CD4-positive, alpha-beta memory T cell (primary cell): ENCODE measurements at places on chromosomes 13 and 19. TPM values are rescaled to one million over a fixed set of nuclear protein-coding genes. Genes with fewer than 3 reads are reported as not detected.

GRCh38 chr13:90185734-90186133 lies 1161.8 kb upstream of the MIR17HG start:
- DNase-seq = no peak

DNA sequence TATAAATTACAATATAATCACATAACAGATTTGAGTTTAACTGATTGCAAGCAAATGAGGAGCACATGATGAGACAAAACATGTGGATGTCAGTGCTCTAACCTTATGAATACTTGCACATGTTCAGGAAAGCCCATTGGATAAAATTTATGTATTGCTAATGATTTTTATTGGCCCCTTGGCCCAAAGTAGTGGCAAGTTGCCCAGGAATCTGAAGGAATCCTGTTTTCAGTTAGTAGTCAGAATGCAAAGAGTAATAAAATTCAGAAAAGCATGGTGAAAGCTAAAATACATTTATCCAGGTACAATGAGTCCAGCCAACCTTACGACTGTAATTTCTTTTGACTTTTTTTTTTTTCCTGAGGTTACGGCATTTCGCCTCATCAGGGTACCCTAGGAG lies 1539.4 kb downstream of the EFNB2 start:
- no peak for DNase-seq

GRCh38 chr19:18292462-18292809 lies 11.0 kb upstream of the JUND start:
- DNase-seq = peak; percentile 39

DNA sequence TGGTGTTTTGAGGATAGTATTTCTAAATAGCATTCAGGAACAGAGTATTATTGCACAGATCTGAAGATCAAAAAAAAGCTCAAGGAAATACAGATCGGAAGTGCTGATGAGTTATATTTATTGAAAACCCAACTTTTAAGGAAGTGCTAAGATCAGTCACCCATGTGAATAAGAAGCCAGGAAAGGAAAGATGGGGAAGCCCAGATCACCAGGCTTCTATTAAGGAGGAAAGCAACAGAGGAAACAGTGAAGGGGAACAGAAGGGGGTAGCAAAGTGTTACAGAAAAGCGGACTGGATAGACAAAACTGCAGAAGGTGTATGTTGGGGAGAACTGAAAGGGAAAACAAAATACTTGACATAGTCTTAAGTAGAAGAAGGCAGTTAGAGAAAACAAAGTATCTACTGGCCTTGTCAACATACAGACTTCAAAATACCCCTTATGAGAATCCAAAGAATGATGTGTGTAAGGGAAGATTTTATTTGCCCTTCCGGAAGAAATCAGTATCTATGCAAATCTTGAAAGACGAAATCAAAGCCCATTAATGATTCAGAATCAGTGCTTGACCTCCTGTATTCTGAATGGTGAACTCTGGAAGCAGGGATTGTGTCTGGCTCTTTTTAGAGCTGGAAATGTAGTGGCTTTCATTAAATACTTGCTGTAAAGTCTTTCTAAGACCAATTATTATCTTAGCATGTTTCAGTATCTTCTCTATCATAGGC lies 12.1 kb downstream of the UFM1 start:
- DNase-seq = no peak

DNA sequence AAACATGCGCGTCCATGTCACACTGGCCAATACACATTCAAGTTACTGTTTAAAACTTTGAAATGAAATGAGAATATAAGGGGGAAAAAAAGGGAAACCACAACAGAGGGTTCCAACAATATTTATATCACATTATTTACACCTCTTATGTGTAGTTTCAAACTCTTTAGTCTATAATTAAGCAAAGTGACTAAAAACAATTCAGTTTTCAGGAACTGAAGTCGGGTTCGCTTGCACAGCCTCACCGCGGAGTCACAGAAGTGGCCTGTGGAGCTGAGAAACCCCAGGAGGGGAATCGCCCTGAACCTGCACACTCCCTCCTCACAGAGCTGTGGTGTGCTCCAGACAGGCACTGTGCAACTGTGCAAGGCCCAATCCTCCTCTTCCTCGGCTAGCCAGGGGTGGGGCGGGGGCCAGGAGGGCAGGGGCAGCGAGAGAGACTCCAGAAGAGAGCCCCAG lies 75.9 kb downstream of the STK24 start:
- DNase-seq = no peak

- no peak for DNase-seq
These were observed 771.3 kb upstream of the ARGLU1 start for GRCh38 chr13:107339209-107339608.

DNA sequence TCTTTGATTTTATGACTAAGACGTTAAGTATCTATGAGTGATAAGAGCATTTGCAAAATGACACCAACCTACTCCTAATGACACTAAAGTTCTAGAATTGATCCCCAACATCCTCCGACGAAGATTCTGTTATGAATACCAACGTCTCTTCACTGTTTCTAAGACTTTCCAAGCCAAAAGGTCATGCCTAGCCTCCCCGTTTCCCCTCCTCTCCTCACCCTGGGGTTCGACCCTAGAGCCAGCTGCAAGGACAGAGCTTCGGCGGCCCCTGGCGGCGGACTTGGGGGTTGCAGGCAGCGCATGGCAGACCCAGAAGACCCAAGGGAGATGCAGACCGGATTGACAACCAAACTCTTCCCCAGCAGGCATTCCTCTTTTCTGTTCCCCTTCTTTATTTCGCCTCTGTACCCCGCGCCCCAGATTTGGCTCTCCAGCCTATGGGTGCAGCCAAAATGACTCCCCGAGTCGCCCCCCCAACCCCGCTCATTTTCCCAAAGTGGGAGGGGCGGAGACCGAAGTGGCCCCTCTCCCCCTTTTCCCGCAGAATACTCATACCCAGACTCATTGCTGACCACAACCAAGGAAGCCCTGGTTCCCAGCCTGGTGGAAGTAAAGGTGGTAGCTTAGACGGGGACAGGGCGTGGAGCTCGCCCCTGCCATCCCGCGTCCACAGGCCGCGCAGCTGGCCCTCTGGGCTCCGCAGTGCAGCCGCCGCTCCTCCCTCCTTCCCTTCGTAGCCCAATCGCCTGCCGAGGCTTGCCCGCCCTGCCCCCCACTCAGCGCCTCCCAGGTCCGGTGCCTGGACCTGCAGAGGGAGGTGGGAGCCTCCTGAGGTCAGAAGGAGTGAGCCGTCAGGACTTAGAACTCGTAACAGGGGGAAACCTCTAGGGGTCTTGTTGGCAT lies 4.1 kb upstream of the EML2 start:
- peak; percentile 87 for DNase-seq

- no peak for DNase-seq
These were observed 31.1 kb downstream of the NFIC start for GRCh38 chr19:3397266-3398022.

- no peak for DNase-seq
These were observed 21.8 kb downstream of the CCNA1 start for GRCh38 chr13:36454121-36454520.

DNA sequence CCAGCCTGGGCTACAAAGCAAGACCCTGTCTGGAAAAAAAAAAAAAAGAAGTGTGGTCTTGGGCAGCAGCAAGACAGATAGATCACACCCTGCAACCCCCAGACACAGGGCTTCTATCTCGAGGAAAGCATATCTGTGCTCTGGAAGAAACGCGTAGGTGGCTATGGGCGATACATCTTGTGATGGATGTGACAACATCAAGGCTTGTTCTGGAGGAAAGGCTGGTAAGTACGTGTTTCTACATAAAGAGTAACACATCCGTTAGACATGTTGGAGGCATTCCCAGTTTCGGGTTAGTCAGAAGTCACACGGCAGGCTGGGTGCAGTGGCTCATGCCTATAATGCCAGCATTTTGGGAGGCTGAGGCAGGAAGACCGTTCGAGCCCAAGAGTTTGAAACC lies 6.6 kb upstream of the DHDH start:
- DNase-seq = peak; percentile 9

DNA sequence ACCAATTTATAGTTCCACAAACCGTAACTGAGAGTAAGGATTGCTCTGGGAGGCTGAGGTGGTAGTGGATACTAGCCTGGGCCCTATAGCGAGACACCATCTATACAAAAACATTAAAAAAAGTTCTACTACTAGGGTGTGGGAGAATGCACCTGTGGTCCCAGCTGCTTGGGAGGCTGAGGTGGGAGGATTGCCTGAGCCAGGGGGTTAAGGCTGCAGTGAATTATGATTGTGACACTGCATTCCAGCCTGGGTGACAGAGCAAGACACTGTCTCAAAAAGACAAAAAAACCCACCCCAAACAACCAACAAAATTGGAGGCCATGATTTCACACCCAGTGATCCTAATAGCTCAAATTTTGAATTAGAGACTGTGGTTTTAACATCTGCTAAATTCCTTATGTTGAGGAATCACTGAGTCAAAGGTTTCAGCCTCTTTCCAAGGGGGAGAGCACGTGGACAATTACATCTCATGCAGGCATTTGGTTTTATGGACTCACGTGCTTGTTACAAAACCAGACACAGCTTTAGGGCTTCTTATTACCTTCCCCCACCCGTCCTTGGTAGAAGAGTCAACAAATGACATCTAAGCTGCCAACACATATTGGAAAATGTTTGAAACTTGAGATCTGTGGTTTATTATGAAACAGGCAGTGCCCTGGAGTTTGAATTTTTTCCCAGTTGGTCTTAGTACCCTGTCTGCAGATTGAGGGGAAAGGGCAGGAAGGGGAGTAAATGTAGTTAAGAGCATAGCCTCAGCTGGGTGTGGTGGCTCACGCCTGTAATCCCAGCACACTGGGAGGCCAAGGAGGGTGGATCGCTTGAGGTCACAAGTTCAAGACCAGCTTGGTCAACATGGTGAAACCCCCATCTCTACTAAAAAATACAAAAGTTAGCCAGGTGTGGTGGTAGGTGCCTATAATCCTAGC lies 18.5 kb downstream of the CYP2A6 start:
- no peak for DNase-seq

DNA sequence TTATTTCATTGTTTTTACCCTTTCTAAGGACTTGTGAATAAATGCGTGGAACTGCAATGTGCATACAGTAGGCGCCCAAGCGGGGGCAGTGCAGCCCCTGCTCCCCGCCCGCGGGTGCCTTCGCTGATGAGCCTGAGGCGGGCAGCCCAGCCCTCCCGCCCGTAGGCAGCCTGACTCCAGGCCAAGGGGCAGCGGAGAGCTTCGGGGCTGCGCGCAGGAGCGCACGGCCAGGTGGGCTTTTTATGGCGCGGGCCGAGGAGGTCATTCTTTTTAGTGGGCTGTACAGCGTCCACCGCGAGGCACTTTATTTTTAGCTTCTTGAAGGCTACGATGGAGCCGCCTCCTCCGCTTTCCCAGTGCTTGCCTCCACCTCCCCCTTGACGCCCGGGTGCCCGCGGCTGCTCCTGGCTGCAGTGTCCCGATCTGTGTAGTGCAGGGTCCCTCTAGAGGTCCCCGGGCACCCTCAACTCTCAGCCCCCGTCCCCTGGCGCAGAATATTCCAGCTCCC lies 60.5 kb downstream of the CCNE1 start:
- DNase-seq = peak; percentile 4

GRCh38 chr13:67416047-67416925 lies 186.2 kb upstream of the PCDH9 start:
- DNase-seq = no peak

DNA sequence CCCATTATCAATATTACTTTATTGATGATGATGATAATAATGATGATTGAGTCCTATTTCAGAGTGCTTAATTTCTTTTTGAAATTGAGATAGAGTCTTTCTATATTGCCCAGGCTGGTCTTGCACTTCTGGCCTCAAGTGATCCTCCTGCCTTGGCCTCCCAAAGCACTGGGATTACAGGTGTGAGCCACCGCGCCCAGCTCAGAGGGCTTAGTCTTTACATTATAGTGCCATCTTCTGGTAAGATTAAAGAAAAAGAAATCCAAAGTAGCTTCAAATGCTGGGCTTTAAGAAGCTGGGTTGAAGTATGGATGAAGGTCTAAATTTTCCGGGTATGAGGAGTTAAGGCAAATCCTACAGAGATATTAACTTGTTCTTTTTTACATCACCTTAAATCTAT lies 3.4 kb upstream of the ZNF333 start:
- peak; percentile 28 for DNase-seq

DNA sequence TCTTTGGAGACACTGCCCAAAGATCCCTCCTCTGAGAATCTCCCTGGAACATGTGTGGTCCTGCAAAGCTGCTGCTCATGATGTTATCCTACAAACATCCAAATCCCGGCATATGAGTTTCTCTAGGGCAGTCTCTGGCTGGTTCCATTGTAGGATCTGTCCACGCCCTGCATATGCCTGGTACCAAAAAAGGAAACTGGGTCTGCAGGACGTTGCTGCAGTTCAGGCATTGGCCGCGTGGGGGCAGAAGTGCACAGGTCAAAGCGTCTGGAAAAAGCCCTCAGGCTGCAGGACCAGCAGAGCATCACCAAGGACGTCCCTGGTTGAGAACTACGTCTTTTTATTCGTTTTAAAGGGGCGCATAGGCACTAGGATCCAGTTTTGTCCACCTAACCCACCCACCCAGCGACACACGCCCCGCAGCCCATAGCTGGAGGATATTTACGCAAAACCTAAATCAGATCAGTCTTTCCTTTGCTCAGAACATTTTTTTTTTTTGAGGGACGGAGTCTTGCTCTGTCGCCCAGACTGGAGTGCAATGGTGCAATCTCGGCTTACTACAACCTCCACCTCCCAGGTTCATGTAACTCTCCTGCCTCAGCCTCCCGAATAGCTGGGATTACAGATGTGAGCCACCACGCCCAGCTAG lies 12.9 kb upstream of the ZNF564 start:
- DNase-seq = peak; percentile 84

DNA sequence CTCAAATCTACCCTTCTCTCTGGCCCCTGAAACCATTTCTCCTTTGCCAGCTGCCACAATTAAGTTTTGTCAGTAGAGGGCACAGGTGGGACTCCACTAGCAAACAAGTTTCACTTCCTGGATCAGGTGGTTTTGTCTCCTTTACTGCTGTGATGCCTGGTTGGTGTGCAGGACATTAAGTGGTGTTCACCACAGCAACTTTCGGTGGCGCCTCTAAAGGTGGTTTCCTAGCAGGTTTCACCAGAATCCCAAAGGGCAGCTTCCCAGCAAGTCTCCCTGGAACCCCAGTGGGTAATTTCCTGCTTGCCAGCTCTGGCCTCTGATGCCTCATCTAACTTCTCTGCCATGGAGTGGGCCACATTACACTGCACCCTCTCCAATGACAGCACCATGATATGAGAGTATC lies 16.6 kb downstream of the MED4 start:
- DNase-seq = peak; percentile 11

- no peak for DNase-seq
These were observed 173.8 kb upstream of the SOX21 start for GRCh38 chr13:94886191-94886590.

GRCh38 chr13:100944791-100945345 lies 270.3 kb upstream of the TMTC4 start:
- no peak for DNase-seq

DNA sequence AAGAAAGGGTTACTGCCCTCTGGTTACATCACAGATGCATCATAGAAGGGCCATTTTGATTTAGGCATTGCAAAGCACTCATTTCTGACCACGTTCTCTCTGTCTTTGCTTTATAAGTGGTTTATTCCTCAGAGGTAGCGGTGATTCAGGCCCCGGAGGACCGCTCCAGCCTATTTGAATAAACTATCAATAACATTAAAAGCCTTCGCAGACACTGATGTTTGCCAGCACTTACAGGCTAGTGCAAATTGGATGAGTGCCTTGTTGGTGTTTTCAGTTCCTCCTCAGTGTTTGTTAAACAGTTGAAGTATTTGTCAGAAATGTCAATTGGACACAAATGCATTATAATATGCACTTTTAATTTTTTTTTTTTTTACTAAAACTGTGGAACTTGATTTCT lies 120.2 kb downstream of the RXFP2 start:
- no peak for DNase-seq

ZNF534 gene
- polyA plus RNA-seq = not detected

GPR183 gene
- polyA plus RNA-seq = 954 TPM

SEMA6B gene
- polyA plus RNA-seq = not detected

RASAL3 gene
- 106 TPM for polyA plus RNA-seq

CCDC122 gene
- 1.7 TPM for polyA plus RNA-seq

NLRP5 gene
- not detected for polyA plus RNA-seq

ADAMTSL5 gene
- 1.5 TPM for polyA plus RNA-seq

ZNF177 gene
- polyA plus RNA-seq = 0.31 TPM

C3 gene
- polyA plus RNA-seq = not detected
